Activated T-helper 17 cell treated with anti-CD3 and anti-CD28 coated beads, Interleukin-2, amount 50 U/mL, for 72 hours (primary cell): ENCODE measurements at places on chromosomes 1 and 21. TPM values are rescaled to one million over a fixed set of nuclear protein-coding genes. Genes with fewer than 3 reads are reported as not detected.
A peak's percentile ranks its signal among the peaks of the same experiment; 100 is the strongest.

F3 gene
- total RNA-seq: not detected

MPZL1 gene
- total RNA-seq: 24.4 TPM

AURKAIP1 gene
- 93.3 TPM for total RNA-seq

- no peak for ATAC-seq
Observed at GRCh38 chr1:96416111-96416595, 305.4 kb upstream of the PTBP2 start.

DNA sequence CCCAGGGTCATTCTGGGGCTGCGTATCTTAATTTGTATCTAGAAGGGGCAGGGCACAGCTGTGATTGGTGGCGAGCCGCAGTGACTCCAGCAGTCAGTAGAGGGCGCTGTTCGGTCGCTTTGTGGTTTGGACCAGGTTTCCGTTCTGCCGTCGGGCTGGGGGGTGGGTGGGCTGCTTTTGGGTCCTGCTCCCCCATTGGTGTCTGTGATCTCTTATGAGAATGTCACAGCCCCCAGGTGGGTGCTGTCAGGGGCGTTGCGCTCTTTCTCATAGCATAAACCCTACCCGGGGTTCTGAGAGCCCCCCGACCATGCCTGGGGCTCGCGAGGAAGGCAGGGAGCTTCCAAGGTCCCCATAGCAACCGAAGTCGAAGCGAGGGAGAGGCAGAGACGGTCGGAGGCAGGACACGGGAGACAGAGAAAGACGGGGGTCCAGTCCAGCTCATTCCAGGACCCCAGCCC lies 5.4 kb downstream of the TFF3 start:
- ATAC-seq: peak; percentile 62

GRCh38 chr1:177001556-177001955 lies 163.0 kb downstream of the ASTN1 start:
- ATAC-seq: no peak
